Stimulated activated CD8-positive, alpha-beta memory T cell treated with anti-CD3 and anti-CD28 coated beads, Interleukin-2, amount 100 ng/mL, for 1 hour (primary cell): ENCODE measurements at places on chromosomes 1 and 21.

DNA sequence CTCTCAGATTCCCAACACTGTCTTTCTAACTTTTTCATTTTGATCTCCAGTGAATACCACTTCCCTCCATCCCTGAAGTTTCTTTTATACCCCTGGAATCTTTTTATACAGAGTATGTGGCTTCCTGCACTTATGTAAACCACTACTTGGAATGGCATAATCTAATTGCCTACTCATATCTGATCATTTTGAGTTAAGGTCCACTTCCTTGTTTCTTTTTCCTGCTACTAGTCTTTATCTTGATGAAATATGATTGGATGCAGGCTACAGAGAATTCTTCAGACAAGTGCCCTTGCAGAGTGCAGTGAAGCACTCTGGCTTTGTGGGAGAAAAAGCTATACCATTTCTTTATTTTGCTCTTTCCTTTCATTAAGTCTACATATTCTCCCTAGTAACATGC, 325.3 kb upstream of the ADAMTS5 start:
- no peak for DNase-seq

DNA sequence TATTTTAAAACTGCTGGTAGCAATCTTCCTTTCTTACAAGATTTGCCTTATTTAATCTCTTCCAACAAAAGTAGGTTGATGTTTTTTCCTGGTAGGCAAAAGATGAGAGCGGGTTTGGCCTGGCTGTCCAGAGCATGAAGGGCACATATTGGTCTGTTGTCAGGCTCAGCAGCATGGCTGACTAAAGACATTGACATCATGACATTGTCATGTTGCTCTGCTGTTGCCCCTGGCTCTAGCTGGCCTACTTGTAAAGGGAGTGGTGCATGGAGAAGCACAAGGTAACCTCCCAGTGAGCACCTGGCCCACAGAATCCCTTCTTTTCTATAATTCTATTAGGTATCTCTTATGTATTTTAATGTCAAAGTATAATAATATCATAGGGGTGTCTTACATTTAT, 23.6 kb downstream of the GNPAT start:
- DNase-seq: no peak

- DNase-seq: no peak
These were observed 404 bp upstream of the CPLANE2 start for GRCh38 chr1:16237343-16237830.

- no peak for DNase-seq
These were observed 32.3 kb downstream of the TENT5C start for GRCh38 chr1:117638141-117638540.
